Karpas-422 (cell line): ENCODE measurements at places on chromosomes 3 and 15. TPM values are rescaled to one million over a fixed set of nuclear protein-coding genes. Genes with fewer than 3 reads are reported as not detected.

Gene TMC3
- not detected in 2 replicates for total RNA-seq

- no peak for DNase-seq
- peaks cover 22% of the 10 kb centered on the region for H3K36me3 ChIP-seq
- H3K27me3 ChIP-seq, result no peaks in the 10 kb centered on the region
- no peak overlapping the region for H3K4me3 ChIP-seq
- H3K4me1 ChIP-seq, result peaks cover 33% of the 10 kb centered on the region
- peak overlapping the region; percentile 27; the same call in 1 of the 2 replicates for H3K27ac ChIP-seq
Observed at GRCh38 chr3:128794067-128794768, 68.2 kb downstream of the RAB7A start.

Gene CP
- not detected in 2 replicates for total RNA-seq

Gene KCNAB1
- not detected in 2 replicates for total RNA-seq

Gene PTPRG
- 0.47 TPM in 1 of 2 replicates, not detected in the other for total RNA-seq

Gene MYLK
- total RNA-seq, result 0.18 and 0.63 TPM in 2 replicates

Gene RHO
- total RNA-seq, result not detected in 2 replicates

Gene ROBO2
- total RNA-seq, result 162 and 262 TPM in 2 replicates

GRCh38 chr3:89572261-89572660, 464.8 kb downstream of the EPHA3 start:
- no peak overlapping the region for H3K4me3 ChIP-seq
- no peak overlapping the region for H3K27ac ChIP-seq
- no peaks in the 10 kb centered on the region for H3K27me3 ChIP-seq
- no peaks in the 10 kb centered on the region for H3K4me1 ChIP-seq
- no peak for DNase-seq

Gene RAB5A
- total RNA-seq, result 45.5 and 49.2 TPM in 2 replicates

GRCh38 chr15:95176794-95177577, 945.6 kb downstream of the MCTP2 start:
- H3K4me3 ChIP-seq, result no peak overlapping the region
- H3K27me3 ChIP-seq, result no peaks in the 10 kb centered on the region
- no peaks in the 10 kb centered on the region for H3K36me3 ChIP-seq
- DNase-seq, result no peak

DNA sequence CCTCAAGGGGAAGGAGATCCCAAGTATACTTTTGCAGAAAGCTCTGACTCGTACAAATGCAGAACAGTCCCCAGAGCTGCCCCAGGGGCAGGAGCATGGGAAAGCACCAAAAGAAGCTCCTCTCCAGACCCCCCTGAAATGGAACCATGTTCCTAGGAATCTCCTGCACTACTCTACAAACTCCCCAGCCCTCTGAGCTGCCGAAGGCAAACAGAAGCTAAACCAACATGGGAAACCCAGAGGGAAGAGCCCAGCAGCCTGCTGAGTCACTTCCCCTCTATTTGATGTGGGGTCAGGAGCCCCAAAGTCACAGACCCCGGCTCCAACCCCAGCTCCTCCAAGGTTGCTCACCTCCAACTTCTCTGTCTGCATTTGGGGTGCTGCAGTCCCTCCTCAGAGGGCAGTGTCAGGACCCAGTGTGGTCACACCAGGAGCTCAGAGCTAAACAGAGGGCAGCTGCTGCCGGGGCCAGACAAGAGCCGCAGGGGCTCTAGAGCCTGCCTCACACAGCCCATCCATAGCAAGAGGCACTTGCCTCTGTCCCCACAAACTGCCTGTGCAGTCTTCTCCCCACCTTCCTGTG, 3.8 kb upstream of the PLXNA1 start:
- no peaks in the 10 kb centered on the region for H3K36me3 ChIP-seq
- H3K4me3 ChIP-seq, result no peak overlapping the region
- no peaks in the 10 kb centered on the region for H3K27me3 ChIP-seq
- H3K27ac ChIP-seq, result no peak overlapping the region
- DNase-seq, result no peak

DNA sequence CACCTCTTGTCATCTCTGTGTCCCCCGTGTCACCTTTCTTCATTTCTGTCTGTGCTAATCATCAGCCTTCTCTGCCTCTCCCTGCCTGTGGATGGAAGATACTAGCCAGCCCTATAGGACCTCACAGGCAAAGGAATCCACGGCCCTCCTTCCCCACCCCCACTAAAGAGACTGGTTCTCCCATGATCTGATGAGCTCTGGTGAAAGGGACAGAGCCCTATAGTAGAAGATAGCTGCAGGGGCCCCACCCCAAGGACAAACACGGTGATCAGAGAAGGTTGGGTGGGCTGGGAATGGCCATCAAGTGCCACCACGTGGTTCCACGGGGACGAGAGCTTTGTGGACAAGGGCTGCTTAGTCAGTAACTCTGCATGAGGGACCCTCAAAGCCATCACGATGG, 27.8 kb upstream of the RASA2 start:
- H3K4me1 ChIP-seq, result peaks cover 8% of the 10 kb centered on the region; the same call in 1 of the 2 replicates
- no peaks in the 10 kb centered on the region for H3K36me3 ChIP-seq
- H3K27ac ChIP-seq, result no peak overlapping the region
- no peaks in the 10 kb centered on the region for H3K27me3 ChIP-seq
- H3K4me3 ChIP-seq, result no peak overlapping the region

DNA sequence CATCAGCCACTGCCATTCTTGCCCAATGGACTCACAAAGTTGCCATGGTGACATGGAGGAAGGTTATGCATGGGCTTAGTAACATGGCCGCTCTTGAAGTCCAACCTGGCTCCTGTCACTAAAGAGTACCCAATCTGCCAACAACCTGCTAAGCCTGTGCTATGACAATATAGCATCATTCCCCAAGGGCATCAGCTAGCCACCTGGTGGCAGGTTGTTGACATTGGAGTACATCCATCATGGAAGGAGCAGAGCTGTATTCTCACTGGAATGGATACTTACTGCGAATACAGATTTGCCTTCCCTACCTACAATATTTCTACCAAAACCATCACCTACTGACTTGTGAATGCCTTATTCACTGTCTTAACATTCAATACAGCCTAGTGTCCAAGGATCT, 138.9 kb upstream of the RORA start:
- H3K4me1 ChIP-seq, result no peaks in the 10 kb centered on the region
- H3K36me3 ChIP-seq, result no peaks in the 10 kb centered on the region
- H3K27ac ChIP-seq, result no peak overlapping the region
- H3K27me3 ChIP-seq, result no peaks in the 10 kb centered on the region; the same call in 1 of the 2 replicates

- peaks cover 12% of the 10 kb centered on the region for H3K4me1 ChIP-seq
- no peak overlapping the region for H3K4me3 ChIP-seq
- H3K27ac ChIP-seq, result no peak overlapping the region
- H3K27me3 ChIP-seq, result 0 out of 2 replicates have a peak, but pooled peaks cover 2% of the 10 kb centered on the region
Observed at GRCh38 chr3:119342176-119342575, 48.0 kb downstream of the ARHGAP31 start.

DNA sequence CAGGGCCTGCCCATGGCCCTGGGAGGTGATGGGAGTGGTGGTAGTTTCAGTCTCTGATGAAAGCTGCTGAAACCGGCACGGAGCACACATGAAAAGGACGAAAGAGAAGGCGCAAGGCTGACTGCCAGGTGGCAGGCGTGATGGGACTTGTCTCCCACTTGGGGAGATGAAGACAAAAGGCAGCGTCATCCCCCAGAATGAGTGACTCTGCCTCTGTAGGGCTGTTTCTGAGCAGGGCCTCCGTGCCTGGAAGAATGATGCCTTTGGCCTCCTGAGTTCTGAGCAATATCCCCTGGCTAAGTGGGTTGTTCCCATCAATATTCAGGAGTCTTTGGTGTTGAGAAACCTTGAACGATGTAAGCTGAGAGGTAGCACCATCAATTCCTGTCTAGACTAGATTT, 237.8 kb downstream of the OPA1 start:
- no peak for DNase-seq
- no peaks in the 10 kb centered on the region for H3K36me3 ChIP-seq
- no peak overlapping the region for H3K4me3 ChIP-seq
- H3K27ac ChIP-seq, result no peak overlapping the region
- peaks cover 8% of the 10 kb centered on the region for H3K4me1 ChIP-seq

DNA sequence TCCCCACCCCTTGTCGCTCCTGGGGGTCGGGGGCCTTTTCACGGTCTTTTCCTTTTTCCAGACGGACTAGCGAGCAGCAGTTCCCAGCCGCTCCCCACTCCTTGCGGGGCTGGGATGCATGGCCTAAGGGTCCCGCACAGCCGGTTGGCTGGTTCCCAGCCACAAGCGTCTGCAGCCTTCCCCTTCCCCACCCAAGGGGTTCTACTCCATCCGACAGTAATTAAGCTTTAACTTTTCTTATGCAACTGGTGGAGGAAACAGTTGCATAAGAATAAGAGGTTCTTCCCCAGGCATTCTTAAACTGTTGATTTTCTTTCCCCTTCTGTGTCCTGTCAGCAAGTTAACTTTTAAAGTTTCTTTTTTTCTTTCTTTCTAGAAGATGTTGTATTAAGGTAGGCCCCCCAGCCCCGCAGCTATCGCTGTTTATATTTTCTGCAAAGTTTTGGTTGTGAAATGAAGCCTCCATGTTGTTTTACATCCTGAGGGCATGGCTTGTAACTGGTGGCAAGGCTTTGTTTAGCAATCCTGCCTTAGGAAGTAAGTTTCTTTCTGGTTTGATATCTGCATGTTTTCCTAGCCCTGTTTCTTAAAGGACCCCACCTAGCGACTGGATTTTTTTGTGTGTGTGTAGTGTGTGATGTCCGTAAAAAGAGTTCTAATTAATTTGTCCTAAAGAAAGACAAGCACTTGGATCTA, 207.5 kb downstream of the ZNF385D start:
- DNase-seq, result no peak
- H3K4me1 ChIP-seq, result no peaks in the 10 kb centered on the region
- no peaks in the 10 kb centered on the region for H3K36me3 ChIP-seq
- H3K27me3 ChIP-seq, result no peaks in the 10 kb centered on the region
- H3K27ac ChIP-seq, result no peak overlapping the region

DNA sequence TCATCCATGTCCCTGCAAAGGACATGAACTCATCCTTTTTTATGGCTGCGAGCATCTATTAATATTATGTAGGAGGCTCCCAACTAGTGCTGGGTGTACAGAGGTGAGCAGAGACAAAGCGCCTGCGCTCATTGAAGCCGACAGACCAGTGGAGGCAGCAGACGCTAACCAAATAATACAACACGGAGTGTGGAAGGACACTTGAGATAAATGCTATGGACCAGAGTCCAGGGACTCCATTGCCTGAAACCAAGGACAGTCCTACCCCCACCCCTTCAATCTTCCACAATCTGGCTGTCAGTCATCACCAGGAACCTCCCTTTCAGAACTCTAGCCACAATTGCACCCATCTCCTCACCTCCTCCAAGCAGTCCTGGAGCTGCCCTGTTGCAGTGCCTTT, 41.5 kb downstream of the KLHL6 start:
- H3K4me3 ChIP-seq, result no peak overlapping the region; the same call in 1 of the 2 replicates
- no peaks in the 10 kb centered on the region for H3K27me3 ChIP-seq
- DNase-seq, result no peak
- no peaks in the 10 kb centered on the region for H3K36me3 ChIP-seq
- peak overlapping the region; percentile 86; the same call in 1 of the 2 replicates for H3K27ac ChIP-seq
